ENCODE measurements at places on chromosomes 5 and 9.
A peak's percentile ranks its signal among the peaks of the same experiment; 100 is the strongest.

GRCh38 chr5:94632024-94632423 is 13.6 kb downstream of the SLF1 start:
- H3K4me1 ChIP-seq, result peaks cover 33% of the 10 kb centered on the region
- peaks cover 25% of the 10 kb centered on the region for H3K36me3 ChIP-seq
- no peaks in the 10 kb centered on the region for H3K27me3 ChIP-seq
- DNase-seq, result no peak

DNA sequence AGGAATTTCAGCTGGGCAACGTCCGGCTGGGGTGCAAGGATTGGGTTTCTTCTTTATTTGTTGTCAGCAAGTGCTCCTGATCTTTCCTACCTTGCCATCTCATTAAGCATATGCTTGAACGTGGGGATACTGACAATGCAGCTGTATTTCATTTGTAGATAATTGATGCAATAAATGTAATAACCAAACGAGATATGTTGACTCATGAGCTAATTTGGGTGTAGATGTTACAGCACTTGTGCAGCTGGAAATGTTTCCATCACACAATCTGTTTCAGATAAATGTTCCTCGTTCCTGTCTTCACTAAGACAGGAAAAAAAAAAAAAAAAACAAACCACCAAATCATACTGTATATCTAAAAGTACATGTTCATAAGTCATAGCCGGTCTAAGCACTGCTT is 123.8 kb downstream of the DMRT2 start:
- DNase-seq, result no peak
- H3K4me1 ChIP-seq, result peaks cover 5% of the 10 kb centered on the region
- no peak overlapping the region for H3K27ac ChIP-seq
- no peaks in the 10 kb centered on the region for H3K36me3 ChIP-seq
- H3K4me3 ChIP-seq, result no peak overlapping the region
- H3K27me3 ChIP-seq, result peaks cover 33% of the 10 kb centered on the region

DNA sequence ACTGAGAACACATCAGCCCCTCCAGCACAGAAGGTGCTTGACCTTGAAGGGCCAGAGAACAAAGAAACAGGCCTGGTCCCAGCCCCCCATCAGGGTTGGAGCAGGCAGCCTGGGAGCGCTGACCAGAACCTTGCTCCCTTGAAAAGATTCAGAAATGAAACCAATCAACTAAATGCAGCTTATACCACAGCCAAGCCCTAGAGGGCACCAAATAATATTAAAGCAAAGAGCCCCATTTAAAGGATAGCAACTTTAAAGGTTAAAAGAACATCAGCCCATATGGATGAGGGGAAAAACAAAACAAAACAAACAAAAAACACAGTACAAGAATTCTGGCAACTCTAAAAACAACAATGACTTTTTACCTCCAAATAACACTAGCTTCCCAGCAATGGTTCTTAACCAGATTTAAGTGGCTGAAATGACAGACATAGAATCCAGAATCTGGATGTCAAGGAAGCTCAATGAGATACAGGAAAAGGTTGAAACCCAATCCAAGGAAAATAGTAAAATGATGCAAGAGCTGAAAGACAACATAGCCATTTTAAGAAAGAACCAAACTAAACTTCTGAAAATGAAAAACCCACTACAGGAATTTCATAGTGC is 471.9 kb downstream of the MTRR start:
- no peak overlapping the region for H3K27ac ChIP-seq
- no peak for DNase-seq
- H3K4me1 ChIP-seq, result no peaks in the 10 kb centered on the region
- H3K36me3 ChIP-seq, result peaks cover 3% of the 10 kb centered on the region
- H3K27me3 ChIP-seq, result no peaks in the 10 kb centered on the region

GRCh38 chr5:76542887-76543690 is 80.1 kb downstream of the F2RL2 start:
- peak; percentile 60 for DNase-seq
- no peaks in the 10 kb centered on the region for H3K27me3 ChIP-seq
- H3K4me1 ChIP-seq, result peaks cover 84% of the 10 kb centered on the region
- H3K4me3 ChIP-seq, result peak overlapping the region; percentile 72

- no peak overlapping the region for H3K4me3 ChIP-seq
- DNase-seq, result no peak
- H3K27me3 ChIP-seq, result peaks cover 11% of the 10 kb centered on the region
- H3K36me3 ChIP-seq, result no peaks in the 10 kb centered on the region
- no peak overlapping the region for H3K27ac ChIP-seq
Observed at GRCh38 chr5:126519637-126520592, 75.1 kb downstream of the ALDH7A1 start.

DNA sequence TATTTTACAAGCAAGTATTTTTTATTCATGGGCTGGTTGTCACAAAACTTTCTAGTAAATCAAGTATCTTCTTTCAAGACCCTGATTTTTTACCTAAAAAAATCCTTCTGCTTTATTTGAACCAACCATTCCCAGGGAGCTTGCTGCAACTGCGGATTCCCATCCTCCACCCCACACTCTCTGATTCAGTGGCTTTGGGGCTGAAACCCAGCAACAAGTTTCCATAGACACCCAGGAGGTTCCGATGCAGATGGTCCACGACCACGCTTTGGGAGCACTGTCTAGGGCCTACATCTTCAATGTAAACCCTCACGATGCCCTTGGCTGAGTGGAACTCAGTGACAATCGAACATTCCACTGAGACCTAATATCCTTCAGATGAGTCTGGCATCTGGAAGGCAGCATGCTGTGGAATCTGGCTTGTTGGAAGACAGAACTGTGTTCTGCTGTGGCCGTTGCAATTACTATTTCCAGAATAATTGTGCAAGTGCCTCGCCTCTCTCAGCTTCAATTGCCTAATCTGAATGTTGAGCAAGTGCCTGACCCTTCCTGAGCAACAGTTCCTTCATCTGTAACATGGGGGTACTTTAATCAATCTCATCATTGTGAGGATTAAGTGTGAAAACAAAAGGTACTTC is 105.1 kb downstream of the INSYN2B start:
- H3K36me3 ChIP-seq, result peaks cover 13% of the 10 kb centered on the region
- H3K27me3 ChIP-seq, result no peaks in the 10 kb centered on the region
- no peak for DNase-seq

DNA sequence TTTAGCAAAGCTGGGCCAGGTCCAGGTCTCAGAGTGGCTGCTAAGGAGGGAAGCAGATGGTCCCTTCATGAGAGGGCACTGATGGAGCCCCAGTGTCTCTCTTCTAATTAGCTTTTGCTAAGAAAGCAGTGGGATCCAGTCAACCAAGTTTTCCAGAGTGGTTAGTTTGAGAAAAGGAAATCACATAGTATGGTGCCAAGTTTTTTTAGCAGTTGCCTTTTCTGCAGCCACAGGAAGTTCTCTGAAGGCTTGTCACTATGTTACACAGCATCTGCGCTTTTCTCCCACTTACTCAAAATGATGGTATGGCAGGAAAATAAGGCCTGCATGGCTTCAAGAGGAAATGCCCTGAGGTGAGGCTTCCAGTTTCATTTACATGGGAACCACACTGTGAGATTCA is 331.5 kb upstream of the ZNF462 start:
- no peak overlapping the region for H3K4me3 ChIP-seq
- no peak for DNase-seq
- H3K27ac ChIP-seq, result no peak overlapping the region
- H3K36me3 ChIP-seq, result peaks cover 3% of the 10 kb centered on the region

- H3K27ac ChIP-seq, result no peak overlapping the region
- H3K4me1 ChIP-seq, result no peaks in the 10 kb centered on the region
- H3K27me3 ChIP-seq, result no peaks in the 10 kb centered on the region
Observed at GRCh38 chr9:1366276-1366675, 316.1 kb downstream of the DMRT2 start.

DNA sequence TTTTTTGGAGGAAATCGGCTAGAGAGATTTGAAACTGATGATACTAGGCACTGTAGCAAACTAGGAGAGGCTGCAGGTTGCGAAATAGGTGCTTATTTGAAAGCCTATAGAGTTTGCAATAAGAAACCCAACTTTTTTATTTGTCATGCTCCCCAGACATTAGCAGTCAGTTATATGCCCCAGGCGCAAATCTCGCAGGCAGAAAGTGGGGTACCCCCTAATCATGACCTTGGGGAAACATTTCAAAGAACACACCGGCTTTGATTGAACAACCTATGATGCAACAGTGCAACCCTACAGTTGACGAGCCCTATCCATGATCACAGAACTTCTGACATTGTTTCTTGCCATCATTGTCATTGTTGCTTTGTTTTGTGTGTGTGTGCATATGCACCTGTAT is 510.5 kb downstream of the RAB3C start:
- DNase-seq, result no peak
- no peak overlapping the region for H3K4me3 ChIP-seq
- no peaks in the 10 kb centered on the region for H3K36me3 ChIP-seq
- H3K4me1 ChIP-seq, result peaks cover 29% of the 10 kb centered on the region
- H3K27me3 ChIP-seq, result peaks cover 9% of the 10 kb centered on the region
- H3K27ac ChIP-seq, result no peak overlapping the region

GRCh38 chr9:134283111-134283515 is 43.1 kb upstream of the RXRA start:
- no peak overlapping the region for H3K4me3 ChIP-seq
- H3K4me1 ChIP-seq, result no peaks in the 10 kb centered on the region
- no peaks in the 10 kb centered on the region for H3K36me3 ChIP-seq
- peaks cover 11% of the 10 kb centered on the region for H3K27me3 ChIP-seq

DNA sequence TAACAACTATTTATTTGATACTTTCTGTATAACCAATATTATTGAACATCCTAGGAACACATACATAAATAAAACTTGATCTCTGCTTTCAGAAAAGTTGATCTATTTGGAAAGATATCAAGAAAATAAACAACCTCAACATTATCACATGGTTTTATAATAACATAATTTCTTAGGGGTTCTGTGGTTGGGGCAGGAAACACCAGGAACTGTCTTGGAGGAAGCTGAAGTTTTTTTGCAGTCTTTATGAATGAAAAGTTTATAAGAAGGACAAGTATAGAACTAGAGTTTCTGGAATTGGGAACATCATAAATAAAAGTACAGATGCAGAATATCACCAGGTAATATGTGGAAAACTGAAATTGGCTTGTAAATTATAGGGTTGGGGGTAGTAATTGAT is 296.1 kb downstream of the TAF11L14 start:
- no peaks in the 10 kb centered on the region for H3K27me3 ChIP-seq
- no peak overlapping the region for H3K4me3 ChIP-seq
- no peaks in the 10 kb centered on the region for H3K4me1 ChIP-seq
- no peaks in the 10 kb centered on the region for H3K36me3 ChIP-seq
- H3K27ac ChIP-seq, result no peak overlapping the region

GRCh38 chr9:4262735-4263141 is 37.1 kb downstream of the GLIS3 start:
- no peak overlapping the region for H3K27ac ChIP-seq
- H3K36me3 ChIP-seq, result peaks cover 1% of the 10 kb centered on the region
- H3K27me3 ChIP-seq, result peaks cover 18% of the 10 kb centered on the region

DNA sequence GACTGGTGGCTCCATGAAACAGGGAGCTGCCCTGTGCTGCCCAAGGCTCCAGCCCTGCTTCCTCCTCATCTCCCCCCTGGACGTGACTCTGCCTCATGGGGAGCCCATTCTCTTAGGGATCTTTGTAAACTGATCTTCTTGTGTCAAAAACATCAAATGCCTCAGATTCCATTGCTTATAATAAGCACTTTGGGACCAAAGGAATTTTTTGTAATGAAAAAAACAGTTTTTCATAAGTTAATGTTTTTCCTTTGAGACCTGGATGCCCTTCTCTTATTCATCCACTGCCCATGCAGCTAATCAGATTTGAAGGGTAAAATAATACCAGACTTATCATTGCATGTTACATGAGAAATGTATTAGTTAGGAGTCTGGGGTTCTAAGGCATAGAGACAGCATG is 41.7 kb downstream of the PALM2AKAP2 start:
- H3K27me3 ChIP-seq, result peaks cover 12% of the 10 kb centered on the region
- H3K36me3 ChIP-seq, result no peaks in the 10 kb centered on the region
- no peak overlapping the region for H3K4me3 ChIP-seq
- H3K27ac ChIP-seq, result no peak overlapping the region

- H3K36me3 ChIP-seq, result peaks cover 2% of the 10 kb centered on the region
- no peak overlapping the region for H3K27ac ChIP-seq
- H3K27me3 ChIP-seq, result peaks cover 19% of the 10 kb centered on the region
- no peak overlapping the region for H3K4me3 ChIP-seq
Observed at GRCh38 chr5:112065781-112066180, 308.8 kb upstream of the NREP start.

GRCh38 chr5:45507178-45507577 is 189.0 kb downstream of the HCN1 start:
- no peaks in the 10 kb centered on the region for H3K36me3 ChIP-seq
- H3K27ac ChIP-seq, result no peak overlapping the region
- DNase-seq, result no peak
- no peak overlapping the region for H3K4me3 ChIP-seq

GRCh38 chr5:124741711-124742496 is 4.5 kb downstream of the ZNF608 start:
- no peak for DNase-seq
- no peak overlapping the region for H3K27ac ChIP-seq

GRCh38 chr5:23208959-23209431 is 298.4 kb upstream of the PRDM9 start:
- no peaks in the 10 kb centered on the region for H3K4me1 ChIP-seq
- no peak overlapping the region for H3K4me3 ChIP-seq
- DNase-seq, result no peak
- no peaks in the 10 kb centered on the region for H3K27me3 ChIP-seq
- no peak overlapping the region for H3K27ac ChIP-seq

DNA sequence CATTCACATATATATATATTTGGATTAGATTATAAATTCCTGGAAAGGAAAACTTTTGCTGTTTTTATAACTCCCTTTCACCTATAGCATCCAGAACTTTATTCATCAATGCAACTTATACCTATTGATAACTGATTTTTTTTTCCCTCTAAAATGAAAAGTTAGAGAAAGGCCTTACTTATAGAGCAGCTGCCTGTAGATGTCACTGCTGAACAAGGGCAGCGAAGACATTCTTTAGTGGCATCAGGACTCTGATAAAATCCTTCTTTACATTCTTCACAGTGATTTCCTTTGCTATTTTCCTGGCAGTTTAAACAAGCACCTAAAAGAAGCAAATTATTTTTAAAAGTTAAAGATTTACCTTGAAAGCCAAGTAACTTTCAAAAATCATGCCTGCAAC is 32.3 kb upstream of the CDK5RAP2 start:
- no peak overlapping the region for H3K4me3 ChIP-seq
- peaks cover 6% of the 10 kb centered on the region for H3K4me1 ChIP-seq
- H3K36me3 ChIP-seq, result peaks cover 8% of the 10 kb centered on the region
- no peak overlapping the region for H3K27ac ChIP-seq

- peaks cover 60% of the 10 kb centered on the region for H3K4me1 ChIP-seq
- H3K27me3 ChIP-seq, result no peaks in the 10 kb centered on the region
- DNase-seq, result peak; percentile 80
- peak overlapping the region; percentile 99 for H3K27ac ChIP-seq
- peaks cover 21% of the 10 kb centered on the region for H3K36me3 ChIP-seq
- peak overlapping the region; percentile 99 for H3K4me3 ChIP-seq
Observed at GRCh38 chr5:159207686-159208513, 1.5 kb downstream of the RNF145 start.

DNA sequence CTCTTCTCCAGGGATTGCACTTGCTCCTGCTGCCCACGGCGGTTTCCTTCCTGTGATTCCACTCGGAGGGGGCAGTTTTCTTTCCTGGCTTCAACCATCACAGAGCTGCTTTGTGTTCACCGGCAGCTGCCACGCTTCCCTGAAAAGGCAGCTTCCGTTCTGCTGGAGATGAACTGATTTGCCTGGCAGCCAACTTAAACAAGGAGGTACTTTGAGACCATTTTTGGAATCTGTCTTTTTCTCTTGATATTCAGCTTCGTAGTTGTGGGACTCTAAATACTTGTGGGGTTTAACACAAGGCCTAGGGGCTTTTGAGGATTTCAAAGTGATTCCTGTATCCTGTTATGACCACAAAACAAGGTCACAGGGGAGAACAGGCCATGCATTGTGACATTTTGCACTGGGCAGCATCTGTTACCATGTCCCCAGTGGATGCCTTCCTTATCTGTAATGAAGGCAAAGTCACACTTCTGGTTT is 192.0 kb downstream of the MTRR start:
- H3K27me3 ChIP-seq, result no peaks in the 10 kb centered on the region
- H3K4me3 ChIP-seq, result no peak overlapping the region
- no peak for DNase-seq
- H3K36me3 ChIP-seq, result no peaks in the 10 kb centered on the region
- no peaks in the 10 kb centered on the region for H3K4me1 ChIP-seq

Data from central memory CD8-positive, alpha-beta T cell (primary cell).